ENCODE measurements at places on chromosomes 2 and 18.

- DNase-seq = no peak
Measured at GRCh38 chr2:189111063-189111715, 68.4 kb downstream of the COL5A2 start.

- no peak for DNase-seq
Measured at GRCh38 chr2:74304332-74305148, 38.7 kb downstream of the SLC4A5 start.

GRCh38 chr18:26556573-26556972 is 8.2 kb upstream of the KCTD1 start:
- no peak for DNase-seq

DNA sequence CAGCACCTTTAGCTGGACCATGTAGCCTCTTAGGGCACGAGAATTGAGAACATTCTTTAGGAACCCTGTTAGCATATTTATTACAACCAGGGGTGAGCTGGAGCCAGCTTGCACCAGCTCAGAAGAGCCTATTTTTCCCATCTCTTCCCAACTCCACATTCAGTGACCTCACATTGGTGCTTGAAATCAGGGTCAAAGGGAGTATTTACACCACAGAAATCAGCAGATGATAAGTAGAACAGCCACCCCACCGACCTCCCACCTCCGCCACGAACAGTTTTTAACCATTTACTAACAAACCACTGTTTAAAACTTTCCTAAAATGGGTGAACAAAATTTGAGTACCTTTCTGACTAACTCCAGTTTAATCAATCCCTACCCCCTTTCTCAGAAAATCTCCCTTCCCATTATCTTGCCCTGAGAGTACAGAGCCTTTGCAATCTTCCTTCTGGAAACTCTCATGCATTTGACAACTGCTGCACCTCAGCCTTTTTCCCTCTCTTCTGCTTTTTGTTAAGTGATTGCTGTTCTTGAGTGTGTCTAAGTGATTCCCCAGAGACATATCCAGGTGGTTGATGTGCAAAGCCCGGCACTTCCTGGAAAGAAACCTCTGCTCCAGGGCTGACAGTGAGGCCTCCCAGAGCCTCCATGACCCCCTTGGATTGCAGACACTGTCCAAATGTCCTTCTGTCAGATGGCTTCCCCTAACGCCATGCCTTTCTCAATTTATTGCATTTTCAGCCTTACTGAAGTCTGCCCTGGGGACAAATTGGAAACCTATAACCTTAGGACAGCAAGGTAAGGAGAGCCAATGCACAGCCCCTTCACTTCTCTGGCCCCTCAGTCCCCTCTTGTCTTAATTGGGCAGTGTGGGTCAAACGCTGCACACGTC is 389.5 kb upstream of the TNP1 start:
- DNase-seq = no peak

DNA sequence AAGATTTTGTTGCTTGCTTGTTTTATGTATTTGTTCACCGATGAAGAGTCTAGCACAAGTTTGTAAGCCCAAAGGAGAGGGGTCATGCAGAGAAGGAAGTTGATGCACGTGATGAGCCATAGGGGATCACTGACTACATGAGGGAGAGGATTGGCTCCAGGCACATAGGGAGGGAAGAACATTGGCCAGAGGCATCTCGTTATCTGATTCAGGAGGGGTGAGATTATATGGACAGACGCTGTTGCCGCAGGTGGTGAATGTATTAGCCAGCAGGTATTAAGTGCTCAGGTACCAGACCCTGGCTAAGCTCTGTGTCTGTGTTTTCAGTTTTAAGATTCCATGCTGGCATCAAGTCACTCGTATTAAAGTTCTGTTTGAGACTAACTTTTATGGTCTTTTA is 91.8 kb upstream of the CHST9 start:
- DNase-seq = no peak

DNA sequence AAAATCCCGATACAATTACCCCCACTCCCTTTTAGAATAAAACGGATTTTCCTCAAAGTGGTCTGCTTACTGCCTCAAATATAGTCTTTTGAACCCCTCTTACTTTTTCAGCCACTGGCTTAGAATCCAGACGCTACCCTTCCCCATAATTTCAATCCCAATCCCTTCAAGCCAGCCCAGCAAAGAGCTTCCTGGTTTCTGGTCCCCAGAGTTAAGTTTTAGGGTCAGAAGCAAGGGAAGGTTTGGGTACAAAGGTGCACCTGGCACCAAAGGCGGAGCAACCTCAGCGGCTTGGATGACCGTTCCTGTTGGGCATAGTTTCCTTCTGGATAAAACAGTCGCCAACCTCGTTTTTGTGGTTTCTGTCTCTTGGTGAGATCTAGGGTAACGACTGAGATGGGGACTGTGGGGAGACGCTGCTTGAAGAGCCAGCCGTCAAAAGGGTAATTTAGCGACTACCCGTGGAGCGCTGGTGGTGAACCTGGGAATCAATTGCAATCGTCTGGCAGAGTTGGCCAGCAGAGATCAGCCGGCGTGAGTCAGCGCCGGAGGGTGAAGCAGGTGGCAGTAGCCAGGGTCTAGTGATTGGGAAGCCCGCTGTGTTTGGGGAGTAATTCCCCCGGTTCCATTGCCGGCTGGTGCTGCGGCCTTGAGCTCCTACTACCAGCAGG is 1.6 kb downstream of the FEV start:
- DNase-seq = no peak

DNA sequence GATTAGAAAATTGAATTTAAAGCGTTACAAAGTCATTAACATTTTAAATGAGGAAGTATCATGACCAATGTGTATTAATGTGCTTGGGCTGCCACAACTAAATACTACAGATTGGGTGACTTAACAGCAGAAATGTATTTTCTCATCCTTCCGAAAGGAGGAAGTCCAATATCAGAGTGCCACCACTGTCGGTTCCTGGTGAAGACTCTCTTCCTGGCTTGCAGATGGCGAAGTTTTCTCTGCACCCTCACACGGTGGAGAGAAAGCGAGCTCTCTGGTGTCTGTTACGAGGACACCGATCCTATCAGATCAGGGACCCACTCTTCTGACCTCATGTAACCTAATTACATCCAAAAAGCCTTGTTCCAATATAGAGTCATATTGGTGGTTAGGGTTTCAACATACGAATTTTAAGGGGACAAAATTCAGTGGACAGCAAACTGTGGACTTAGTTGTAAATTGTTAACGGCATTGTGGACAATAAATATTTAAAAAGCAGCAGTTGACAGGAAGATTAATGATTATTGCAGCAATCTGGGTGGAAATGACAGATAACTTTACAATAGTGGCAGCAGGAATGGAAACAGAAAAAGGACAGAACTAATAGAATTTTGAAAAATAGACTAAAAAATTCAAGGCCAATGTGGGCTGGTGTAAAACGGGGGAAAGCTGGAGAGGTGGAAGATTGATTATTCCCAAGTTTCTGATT is 35.1 kb upstream of the CYRIA start:
- no peak for DNase-seq

Data from neural progenitor cell (in vitro differentiated cells).